ENCODE measurements at places on chromosomes 4 and X.

DNA sequence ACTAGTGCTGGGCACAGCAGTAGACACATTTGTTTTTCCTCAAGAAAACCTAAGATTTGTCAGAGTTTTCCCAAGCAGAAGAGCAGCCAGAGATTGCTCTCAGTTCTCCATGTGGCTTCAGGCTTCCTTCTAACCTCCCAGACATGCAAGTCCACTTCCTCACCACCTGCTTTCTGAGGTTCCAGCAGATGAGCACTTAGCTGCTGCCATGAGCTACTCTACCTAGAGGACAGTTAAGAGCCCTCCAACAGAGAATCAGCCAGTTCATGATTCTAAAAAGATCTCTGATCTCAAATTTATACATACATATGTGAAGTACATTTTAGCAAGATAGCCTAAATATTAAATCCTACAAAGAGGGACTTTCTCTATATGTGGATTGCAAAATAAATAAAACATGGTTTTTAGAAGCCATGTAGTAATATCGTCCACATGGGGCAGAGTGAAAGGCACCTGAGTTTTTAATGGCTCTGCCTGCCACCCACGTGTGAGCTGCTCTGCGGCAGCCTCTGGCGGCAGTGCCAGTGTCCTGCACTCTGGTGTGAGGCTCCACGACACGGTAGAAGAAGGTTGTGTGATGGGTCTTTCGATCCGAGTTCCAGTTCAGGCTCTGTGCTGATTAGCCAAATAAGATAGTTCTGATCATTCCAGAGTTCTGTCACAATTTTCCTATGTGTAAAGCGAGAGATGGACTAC lies 10.3 kb downstream of the CYP4V2 start:
- DNase-seq, result peak; percentile 67

- DNase-seq, result no peak
These were observed 12.8 kb upstream of the SLC2A9 start for GRCh38 chr4:10034136-10034535.

DNA sequence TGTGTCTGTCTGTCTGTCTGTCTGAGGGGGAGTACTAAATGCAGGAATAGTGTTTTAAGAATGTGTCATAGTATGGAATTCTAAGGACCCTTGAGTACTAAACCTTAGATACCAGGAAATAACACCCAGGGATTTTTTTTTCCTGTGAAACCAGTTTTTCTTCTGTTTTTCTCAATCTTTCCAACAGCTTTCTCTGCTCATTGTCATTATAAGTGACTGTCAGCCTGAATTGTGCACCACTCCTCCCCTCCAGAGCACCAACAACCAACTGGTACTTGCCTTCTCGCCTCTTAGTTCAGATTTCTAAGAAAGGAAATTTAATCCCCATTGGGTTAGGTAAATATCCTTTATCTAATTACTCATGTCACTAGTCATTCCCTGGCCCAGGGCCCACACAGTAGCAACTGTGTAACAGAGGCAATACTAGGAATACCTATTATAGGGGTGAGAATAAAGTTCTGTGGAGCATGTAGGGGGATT lies 320.6 kb downstream of the ADGRL3 start:
- no peak for DNase-seq

GRCh38 chrX:11733614-11734013 lies 24.4 kb upstream of the MSL3 start:
- no peak for DNase-seq

- DNase-seq, result peak; percentile 38
These were observed 211.9 kb upstream of the UGT8 start for GRCh38 chr4:114386637-114387233.

DNA sequence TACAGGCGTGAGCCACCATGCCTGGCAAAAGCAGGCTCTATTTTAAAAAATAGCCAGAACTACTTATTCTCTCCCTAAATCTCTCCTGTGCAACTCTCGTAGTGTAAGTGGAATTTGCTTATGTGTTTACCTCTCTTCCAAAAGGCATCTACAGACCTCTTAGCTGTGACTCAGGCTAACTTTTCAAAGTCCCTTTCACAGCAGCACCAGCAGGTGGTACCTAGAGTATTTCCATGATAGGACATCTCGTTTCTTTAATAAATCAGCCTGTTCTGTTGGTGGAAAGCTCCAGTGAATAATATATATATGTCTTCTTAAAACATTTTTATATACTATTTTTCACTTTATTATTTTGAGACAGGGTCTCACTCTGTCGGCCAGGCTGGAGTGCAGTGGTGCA lies 89.0 kb downstream of the NSUN7 start:
- DNase-seq, result no peak

DNA sequence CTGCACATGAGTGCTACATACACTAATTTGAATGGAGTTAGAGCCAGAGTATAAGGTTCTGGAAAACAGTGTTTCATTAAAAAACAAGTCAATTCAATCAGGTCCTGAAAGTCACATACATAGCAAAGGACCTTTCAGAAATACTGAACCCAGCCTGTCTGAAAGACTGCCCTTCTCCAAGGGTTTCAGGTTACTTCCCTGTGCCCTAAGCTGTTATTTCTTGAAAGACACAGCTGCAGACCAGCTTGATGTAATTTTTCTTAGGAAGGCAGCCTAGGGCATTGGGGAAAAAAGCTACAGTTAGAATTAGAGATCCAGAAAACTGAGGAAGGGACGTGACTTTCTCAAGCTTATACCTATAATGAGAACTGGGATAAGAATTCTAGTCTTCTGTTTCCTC lies 155.9 kb upstream of the MAOA start:
- DNase-seq, result no peak

GRCh38 chrX:56569378-56570057 lies 6.1 kb downstream of the UBQLN2 start:
- no peak for DNase-seq

DNA sequence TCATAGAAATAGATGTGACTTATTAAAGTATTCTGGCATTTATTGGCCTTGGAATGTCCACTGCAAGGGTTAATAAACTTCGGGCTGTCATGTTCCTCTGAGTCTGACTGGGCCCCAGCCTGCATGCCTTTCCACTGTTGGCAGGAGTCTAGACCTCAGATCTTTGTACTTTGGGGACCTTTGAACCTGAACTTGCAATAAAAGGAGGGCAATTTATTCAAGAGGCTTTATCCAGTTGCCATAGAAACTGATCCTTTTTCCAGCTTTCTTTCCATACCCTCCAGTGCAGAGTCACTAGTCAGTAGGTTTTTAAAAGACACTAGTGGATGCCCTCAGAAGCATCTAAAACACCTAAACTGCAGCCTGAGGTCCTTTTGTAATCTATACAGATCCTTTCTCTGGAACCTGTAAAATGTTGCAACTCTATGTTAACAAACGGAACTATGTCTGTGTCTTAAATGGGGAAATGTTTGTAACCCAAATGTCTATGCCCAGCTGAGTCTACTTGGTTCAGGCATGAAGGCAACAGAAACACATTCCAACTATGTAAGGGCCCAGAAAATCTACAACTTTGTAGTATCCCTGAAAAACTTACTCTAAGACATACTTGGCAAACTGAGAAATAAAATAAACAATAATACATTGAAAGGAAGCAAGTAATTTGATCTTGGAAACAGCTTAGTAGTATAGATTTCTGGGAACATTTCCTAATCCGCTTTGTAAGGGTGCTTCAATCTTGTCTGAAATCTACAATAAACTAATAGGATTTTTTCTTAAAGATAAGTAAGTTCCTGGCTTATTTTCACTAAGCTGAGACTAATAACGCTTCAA lies 41.5 kb downstream of the SOWAHB start:
- no peak for DNase-seq

GRCh38 chr4:181601103-181601502 lies 642.1 kb upstream of the TENM3 start:
- DNase-seq, result no peak

- no peak for DNase-seq
These were observed 15.9 kb downstream of the TMEM184C start for GRCh38 chr4:147633113-147633512.

GRCh38 chrX:149516604-149517003 lies 11.5 kb upstream of the IDS start:
- no peak for DNase-seq

GRCh38 chr4:55568905-55569504 lies 22.3 kb upstream of the CLOCK start:
- no peak for DNase-seq

- DNase-seq, result no peak
These were observed 43.9 kb upstream of the PPP2R2C start for GRCh38 chr4:6516281-6516680.

GRCh38 chr4:122616915-122617596 lies 3.8 kb downstream of the IL21 start:
- DNase-seq, result no peak

- no peak for DNase-seq
These were observed 1.2 kb upstream of the PLAC8 start for GRCh38 chr4:83115656-83116285.

- DNase-seq, result no peak
These were observed 35.2 kb downstream of the SEPTIN11 start for GRCh38 chr4:76984788-76985211.

DNA sequence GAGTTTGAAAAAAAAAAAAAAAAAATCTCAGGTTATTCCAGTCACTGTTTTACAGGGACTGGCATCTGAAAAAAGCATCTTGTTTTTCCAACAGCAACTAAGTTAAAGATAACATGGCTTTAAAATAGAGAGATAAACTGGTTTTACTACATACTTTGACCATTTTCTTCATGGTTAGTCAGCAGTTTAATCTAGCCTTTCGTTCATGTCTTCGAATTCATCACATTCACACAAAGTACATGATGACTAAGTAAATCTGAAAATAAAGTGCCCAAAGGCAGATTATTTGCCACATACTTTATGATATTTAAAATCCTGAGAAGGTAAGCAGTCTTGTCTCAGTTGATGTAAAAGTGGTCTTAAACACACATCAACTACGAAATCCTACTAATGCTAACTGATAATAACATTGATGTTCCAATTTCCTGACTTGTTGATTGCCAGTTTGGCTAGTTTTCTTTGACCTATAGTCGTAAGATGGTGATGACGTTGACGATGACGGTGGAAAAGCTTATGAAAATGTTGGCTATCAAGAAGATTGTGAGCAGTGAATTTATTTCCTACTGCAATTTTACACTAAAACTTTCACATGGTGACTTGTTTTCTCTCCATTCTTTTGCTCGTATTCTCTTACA lies 540.5 kb upstream of the BOD1L1 start:
- no peak for DNase-seq

DNA sequence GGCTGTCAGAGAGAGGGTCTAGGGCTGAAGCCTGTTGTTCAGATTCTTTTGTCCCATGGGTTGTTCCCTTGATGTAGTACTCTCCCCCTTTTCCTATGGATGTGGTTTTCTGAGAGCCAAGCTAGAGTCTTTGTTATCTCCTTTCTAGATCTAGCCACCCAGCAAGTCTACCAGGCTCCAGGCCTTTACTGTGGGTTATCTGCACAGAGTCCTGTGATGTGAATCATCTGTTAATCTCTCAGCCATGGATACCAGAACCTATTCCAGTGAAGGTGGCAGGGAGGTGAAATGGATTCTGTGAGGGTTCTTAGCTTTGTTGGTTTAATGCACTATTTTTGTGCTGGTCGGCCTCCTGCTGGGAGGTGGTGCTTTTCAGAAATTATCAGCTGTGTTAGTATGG lies 109.5 kb downstream of the PRR32 start:
- DNase-seq, result no peak

DNA sequence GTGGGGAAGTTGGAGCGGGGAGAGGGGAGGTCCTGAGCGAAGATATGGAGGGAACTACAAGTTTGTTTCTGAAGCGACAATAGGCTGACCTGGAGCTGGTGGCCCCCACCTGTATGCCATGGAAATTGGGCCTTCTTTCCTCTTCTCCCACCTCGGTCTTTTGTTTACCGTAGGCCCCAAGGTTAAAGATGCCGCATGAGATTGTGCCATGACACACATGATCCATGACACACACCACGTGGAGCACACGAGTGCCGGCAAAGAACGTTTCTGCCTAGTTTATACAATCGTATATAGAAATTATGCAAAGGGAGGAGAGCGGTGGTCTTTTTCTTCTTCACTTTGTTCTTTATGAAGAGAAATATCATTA lies 408 bp downstream of the TMEM33 start:
- DNase-seq, result no peak

DNA sequence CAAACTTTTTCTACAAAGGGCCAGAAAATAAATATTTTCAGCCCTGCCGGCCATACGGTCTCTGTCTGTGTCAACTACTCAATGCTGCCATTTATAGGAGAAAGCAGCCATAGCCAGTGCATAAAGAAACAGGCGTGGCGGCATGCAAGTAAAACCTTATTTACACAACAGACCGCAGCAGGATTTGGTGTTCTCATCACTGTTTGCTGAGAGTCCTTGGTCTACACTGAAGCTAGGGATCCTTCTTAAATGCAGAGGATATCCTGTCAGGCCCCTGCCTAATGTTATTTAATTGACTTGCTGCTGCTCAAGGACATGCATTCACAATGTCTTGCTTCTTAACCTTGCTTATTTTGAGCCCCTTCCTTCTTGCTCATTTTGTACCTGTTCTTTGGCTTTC lies 54.7 kb downstream of the CPE start:
- no peak for DNase-seq

DNA sequence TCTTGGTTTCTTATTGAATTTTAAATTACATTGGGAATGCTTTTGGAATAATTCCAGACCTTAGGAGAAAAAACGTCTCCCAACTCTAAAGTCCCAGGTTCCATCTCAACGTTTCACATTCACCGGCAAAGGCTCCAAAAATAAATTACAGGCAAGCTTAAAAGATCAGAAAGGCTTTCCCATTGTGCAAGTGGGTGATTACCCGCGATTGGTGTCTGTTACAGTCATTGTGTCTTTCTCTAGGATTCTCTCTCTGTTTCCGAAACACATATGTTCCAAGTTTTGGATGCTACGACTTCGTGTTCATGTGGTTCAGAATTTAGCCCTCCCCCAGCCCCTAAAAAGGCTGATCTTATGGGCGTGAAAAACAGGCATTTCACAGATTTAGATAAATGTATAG lies 41.8 kb downstream of the PALLD start:
- DNase-seq, result no peak

- no peak for DNase-seq
These were observed 103.5 kb upstream of the NOCT start for GRCh38 chr4:138911909-138912703.

DNA sequence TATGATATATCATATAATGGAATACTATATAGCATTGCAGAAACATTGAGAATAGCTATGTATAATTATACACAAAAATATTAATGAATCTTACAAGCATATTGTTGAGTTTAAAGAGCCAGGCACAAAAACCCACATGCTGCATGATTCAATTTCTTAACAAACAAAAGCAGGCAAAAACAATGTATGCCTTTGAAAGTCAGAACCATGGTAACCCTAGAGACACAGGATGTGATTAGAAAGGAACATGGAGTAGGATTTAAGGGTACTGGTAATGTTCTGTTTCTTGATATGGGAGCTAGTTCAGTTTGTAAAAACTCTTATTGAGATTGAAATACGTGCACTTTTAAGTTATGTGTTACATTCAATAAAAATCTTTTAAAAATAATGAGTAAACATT lies 21.5 kb downstream of the CXCL8 start:
- no peak for DNase-seq

GRCh38 chrX:104669063-104669462 lies 103.1 kb downstream of the IL1RAPL2 start:
- no peak for DNase-seq

DNA sequence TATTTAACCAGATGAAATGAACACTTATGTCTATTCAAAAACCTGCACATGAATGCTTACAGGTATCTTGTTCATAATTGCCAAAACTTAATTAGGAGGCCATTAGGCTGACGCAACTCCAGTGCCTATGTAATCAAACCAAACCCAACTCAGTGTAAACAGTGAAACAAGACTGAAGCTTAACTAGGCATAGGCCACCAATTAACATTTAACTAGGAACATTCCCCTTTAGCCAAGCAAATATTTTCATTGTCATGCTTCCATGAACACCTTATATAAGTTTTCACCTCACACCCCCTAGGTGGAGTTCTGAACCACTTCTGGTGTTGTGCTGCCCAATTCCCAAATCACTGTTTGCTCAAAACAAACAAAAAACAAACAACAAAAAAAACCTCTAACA lies 686.0 kb downstream of the STPG2 start:
- no peak for DNase-seq
